ENCODE measurements at places on chromosomes 6 and 20.
A peak's percentile ranks its signal among the peaks of the same experiment; 100 is the strongest.

DNA sequence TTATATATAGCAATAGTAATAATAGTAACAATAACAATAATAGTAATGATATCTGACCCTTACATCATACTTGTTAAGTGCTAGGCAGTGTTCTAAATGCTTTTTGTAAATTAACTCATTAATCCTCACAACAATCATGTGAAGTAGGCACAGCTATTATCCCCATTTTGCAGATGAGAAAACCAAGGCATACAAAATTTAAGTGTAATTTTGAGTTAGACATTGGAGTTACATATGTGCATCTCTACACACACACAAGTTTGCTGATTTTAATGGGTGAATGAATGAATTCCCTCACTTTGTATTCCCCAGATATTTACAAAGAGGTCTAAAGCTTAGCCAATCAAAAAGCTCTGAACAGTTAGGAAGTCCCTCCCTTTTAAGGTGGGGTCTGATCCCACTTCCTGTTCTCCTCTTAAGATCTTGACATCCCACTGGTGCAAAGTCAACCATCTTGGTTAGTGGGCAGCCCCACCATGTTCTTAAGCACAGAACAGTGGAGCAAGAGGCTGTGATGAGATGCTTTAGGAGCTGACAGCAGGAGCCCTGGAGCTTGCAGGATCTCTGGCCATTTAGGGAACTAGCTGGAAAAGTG, 85.3 kb upstream of the FOXP4 start:
- H3K27ac ChIP-seq: no peak overlapping the region
- DNase-seq: no peak
- no peaks in the 10 kb centered on the region for H3K27me3 ChIP-seq

DNA sequence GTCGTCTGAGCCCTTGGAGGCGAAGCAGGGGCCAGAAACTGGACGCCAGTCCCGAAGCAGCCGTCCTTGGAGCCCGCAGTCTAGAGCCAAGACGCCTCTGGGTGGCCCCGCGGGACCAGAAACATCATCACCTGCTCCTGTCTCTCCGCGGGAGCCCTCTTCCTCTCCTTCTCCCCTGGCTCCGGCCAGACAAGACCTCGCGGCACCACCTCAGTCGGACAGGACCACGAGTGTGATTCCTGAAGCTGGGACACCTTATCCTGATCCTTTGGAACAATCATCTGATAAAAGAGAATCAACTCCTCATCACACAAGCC, 416 bp downstream of the RSPH4A start:
- peak; percentile 34 for DNase-seq
- H3K27ac ChIP-seq: no peak overlapping the region
- no peaks in the 10 kb centered on the region for H3K36me3 ChIP-seq
- H3K27me3 ChIP-seq: no peaks in the 10 kb centered on the region

DNA sequence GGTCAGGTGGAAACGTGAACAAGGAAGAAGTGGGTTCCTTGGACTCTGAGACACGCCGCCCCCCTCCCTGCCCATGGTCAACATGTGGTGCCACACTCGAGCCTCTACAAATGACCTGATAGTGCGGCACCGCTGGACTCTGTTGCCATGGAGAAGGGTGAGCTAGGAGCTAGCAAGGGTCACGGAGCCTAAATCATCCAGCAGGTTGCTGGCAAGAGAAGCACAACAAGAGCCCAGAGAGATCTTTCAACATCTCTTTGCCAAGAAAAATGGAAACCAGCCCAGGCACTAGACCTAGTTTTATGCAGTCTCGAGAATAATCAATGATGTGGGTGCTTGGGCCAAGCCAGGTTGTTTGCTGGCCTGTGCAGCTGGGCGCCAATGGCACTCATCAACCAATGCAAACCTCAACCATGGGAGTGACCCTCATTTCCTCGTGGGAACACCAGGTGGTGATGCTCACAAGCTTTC, 69.5 kb downstream of the NOL4L start:
- H3K36me3 ChIP-seq: no peaks in the 10 kb centered on the region
- H3K27me3 ChIP-seq: no peaks in the 10 kb centered on the region
- DNase-seq: no peak
- peaks cover 11% of the 10 kb centered on the region for H3K4me1 ChIP-seq
- no peak overlapping the region for H3K4me3 ChIP-seq
- no peak overlapping the region for H3K27ac ChIP-seq

DNA sequence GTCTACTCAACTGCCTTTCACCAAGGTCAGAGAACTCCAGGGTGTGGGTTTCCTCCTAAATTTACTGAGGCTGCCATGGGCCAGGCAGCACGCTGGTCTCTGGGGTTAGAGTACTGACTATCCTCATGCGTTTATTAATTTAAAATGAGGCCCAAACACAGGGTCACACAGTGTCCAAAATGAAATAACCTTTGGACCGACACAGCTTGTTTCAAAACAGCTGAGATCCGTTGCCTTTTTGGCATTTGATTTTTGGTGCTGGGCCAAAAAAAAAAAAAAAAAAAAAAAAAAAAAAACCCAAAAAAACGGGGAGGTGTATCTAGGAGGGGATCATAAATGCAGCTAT, 14.6 kb upstream of the TOX2 start:
- no peak overlapping the region for H3K4me3 ChIP-seq
- H3K27ac ChIP-seq: no peak overlapping the region
- no peaks in the 10 kb centered on the region for H3K27me3 ChIP-seq
- no peak for DNase-seq
- H3K4me1 ChIP-seq: peaks cover 6% of the 10 kb centered on the region
- H3K36me3 ChIP-seq: no peaks in the 10 kb centered on the region
